ENCODE measurements at places on chromosomes 12 and 14.

GRCh38 chr12:89350260-89350629, 2.1 kb downstream of the DUSP6 start:
- no peak for DNase-seq

DNA sequence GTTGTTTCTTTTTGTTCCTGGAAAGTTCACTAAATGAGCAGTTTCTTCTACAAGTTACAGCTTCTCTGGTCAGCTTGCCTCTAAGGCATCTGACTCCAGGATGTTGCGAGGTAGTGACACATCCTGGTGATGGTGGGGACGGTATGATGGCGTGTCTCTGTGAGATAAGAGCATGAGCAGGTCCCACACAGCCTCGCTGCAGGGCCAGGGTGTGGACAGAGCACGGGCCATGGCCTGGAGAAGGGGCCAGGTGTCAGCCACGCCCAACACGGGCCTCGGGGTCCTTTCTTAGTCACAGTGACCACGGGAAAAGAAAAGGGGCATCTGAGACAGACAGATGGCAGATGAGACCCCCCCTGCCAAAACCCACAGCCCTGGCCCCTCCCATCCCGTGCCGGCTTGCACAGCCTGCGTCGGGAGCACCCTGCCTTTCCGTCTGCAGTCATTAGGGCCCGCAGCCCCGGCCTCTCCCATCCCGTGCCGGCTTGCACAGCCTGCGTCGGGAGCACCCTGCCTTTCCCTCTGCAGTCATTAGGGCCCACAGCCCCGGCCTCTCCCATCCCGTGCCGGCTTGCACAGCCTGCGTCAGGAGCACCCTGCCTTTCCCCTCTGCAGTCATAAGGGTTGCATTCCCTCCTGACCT, 79.3 kb upstream of the DYNC1H1 start:
- no peak for DNase-seq

DNA sequence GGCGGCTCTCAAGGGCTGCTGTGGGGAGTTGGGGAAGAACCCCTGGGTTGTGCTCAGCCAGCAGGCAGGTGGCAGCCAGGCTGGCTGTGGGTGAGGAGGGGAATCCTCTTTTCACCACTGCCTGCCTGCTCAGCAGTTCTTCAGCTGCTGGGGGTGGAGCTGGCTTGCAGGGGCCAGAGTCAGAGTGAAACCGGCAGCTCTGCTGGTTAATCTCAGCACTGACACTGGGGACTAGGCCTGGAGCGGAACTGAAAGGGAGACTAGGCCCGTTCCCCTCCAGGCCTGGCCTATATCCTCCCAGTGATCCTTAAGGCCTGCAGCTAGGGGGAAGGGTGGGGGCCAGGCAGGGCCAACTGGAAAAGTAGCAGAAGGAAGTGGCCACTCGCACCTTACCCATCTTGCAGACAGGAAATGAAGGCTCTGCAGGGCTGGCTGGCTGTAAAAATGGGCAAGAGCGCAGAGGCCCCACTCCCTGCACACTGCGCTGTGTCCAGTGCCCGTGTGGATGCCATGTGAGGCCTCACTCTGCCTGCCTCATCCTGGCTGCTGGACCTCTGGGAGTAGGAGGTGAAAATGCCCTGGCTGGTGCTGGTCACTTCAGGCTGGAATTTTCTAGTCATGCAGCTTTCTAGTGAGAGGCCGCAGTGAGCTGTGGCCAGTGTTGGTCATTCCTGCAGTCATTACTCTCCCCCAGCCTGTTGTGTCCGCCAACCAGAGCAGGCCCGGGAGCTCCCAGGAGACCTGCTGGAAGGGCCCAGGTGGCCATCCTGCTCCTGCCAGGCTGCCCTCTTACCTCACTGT, 39.4 kb downstream of the SH2B3 start:
- DNase-seq = peak; percentile 95

DNA sequence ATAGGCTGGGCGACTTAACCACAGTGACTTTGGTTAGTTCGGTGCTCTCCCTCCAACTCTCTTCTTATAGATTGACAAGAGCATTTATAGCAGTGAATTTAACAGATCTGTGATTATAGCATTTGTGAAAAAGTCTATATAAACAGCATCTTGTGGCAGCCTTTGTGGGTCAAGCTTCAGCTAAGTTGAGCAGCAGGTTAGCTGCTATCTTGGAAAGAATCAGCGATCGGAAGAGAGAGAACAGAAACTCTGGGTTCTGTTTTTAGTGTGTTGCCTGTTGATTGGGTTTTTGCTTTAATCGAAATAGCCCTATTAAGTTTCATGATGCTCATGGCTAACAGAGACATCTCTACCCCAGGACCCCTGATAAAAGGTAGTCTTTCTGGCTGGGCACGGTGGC, 20.2 kb downstream of the EVL start:
- DNase-seq = no peak

- no peak for DNase-seq
These were observed 2.2 kb upstream of the YAF2 start for GRCh38 chr12:42240131-42240750.

DNA sequence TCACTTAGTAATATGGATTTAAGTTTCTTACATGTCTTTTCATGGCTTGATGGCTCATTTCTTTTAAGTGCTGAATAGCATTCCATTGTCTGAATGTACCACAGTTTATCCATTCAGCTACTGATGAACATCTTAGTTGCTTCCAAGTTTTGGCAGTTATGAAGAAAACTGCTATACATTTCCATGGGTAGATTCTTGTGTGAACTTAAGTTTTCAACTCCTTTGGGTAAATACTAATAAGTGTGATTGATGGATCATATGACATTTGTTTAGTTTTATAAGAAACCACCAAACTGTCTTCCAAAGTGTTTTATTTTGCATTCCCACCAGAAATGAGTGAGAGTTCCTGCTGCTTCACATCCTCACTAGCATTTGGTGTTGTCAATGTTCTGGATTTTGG, 119.2 kb downstream of the NAV3 start:
- no peak for DNase-seq

- no peak for DNase-seq
These were observed 6.4 kb upstream of the ZNF385A start for GRCh38 chr12:54390668-54391551.

DNA sequence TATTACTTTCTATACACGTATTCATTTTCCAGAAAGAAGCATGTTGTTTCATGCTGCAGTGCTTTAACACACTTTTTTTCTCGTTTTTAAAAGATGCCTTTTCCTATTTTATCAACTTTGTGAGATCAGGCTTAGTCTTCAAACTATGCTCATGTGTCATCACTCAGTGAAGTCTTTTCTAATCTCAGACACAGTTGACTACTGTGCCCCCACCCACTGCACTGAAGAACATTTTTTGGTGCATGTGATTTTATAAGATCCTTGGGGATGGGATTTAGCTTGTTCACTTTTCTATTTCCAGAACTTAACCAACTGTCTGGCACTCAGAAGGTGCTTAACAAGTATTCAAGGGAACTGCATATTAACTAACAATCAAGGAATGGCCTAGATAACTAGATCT, 85.5 kb downstream of the CDK17 start:
- DNase-seq = no peak

DNA sequence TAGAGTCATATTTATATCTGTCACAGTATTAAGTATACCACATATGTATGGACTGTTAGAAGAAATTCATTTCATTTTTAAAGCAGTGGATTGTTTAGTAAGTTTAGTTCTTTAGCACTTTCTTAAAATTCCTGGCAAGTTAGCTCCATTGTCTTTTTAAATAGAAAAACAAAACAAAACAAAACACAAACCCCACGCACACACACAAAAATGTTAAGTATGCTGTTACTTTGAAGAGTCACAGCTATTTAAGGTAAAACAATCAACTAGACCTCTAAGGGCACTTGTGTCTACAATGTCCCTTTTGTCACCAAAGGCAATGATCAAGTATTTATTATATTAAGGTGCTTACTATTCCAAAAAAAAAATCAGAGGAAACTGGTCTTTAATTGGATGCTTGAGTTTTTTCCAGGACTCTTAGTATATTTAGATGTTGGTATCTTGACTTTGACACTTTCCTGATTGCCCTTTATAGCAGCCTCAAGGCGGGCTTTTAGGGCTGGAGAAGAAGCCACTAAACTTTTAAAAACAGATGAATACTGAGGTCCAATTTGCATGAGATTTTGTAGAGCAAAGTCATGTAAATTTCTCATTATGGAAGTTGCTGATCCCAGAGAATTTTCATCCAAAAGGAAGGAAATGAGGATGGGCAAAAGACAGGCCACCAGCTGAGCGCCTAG, 85.5 kb upstream of the HECTD1 start:
- DNase-seq = no peak

- no peak for DNase-seq
These were observed 2.4 kb downstream of the GNG2 start for GRCh38 chr14:51862860-51863259.

GRCh38 chr12:105060715-105061378, 23.4 kb downstream of the ALDH1L2 start:
- no peak for DNase-seq

DNA sequence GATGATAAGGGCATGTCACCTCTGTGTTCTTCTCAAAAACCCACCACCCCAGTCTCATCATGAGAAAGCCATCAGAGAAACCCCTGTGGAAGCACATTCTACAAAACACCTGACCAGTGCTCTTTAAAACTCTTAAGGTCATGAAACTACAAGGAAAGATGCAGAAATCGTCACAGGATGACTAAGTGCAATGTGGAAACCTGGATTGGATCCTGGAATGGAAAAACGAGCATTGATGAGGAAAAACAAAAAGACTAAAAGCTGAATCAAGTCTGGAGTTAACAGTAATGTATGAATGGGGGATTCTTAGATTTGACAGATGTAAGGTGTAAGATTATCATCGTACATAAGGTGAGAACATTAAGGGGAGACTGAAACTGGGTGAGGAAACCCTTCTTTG, 211.0 kb downstream of the TBX5 start:
- no peak for DNase-seq

- DNase-seq = no peak
These were observed 22.8 kb upstream of the GARIN2 start for GRCh38 chr14:67166450-67166853.

- DNase-seq = no peak
These were observed 172.4 kb upstream of the NUDT4 start for GRCh38 chr12:93205361-93205760.

- DNase-seq = no peak
These were observed 43.9 kb downstream of the BHLHE41 start for GRCh38 chr12:26080911-26081310.

- DNase-seq = no peak
These were observed 8.5 kb upstream of the ARMH4 start for GRCh38 chr14:58160561-58160960.

GRCh38 chr12:91931111-91931510, 214.5 kb downstream of the BTG1 start:
- DNase-seq = no peak

DNA sequence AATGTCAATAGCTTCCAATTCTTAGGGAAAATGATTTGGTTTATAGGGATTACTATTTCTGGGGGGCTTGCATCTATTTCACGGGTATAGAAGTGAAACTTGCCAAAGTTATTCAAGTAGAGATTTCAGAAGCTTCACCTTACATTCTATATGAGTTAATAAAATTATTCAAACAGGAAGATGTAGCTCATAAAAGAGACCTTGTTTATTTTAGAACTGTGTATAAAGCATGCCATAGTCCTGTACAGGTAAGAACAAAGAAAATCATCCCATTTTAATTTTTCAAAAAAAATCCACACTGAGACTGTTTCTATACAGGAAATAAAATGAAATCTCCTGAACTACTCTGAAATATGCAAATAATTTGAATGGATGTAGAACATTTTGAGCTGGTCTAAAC, 834.7 kb downstream of the TRHDE start:
- DNase-seq = no peak

- no peak for DNase-seq
These were observed 66.4 kb upstream of the BMP4 start for GRCh38 chr14:54023027-54023426.

DNA sequence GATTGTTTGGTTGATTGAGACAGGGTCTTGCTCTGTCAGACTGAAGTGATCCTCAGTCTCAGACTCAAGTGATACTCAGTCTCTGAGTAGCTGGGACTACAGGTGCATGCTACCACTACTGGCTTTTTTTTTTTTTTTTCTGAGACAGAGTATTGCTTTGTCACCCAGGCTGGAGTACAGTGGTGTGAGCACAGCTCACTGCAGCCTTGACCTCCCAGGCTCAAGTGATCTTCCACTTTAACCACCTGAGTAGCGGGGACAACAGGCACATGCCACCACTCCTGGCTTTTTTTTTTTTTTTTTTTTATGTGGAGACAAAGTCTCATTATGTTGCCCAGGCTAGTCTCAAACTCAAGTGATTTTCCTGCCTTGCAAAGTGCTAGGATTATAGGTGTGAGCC, 31.8 kb downstream of the CPSF2 start:
- DNase-seq = no peak

GRCh38 chr12:884746-885414, 64.6 kb downstream of the RAD52 start:
- DNase-seq = no peak

GRCh38 chr14:91484186-91484585, 25.9 kb downstream of the PPP4R3A start:
- no peak for DNase-seq

GRCh38 chr12:64221651-64222008, 466 bp downstream of the KICS2 start:
- peak; percentile 92 for DNase-seq

GRCh38 chr14:47715330-47715729, 39.9 kb upstream of the MDGA2 start:
- no peak for DNase-seq

DNA sequence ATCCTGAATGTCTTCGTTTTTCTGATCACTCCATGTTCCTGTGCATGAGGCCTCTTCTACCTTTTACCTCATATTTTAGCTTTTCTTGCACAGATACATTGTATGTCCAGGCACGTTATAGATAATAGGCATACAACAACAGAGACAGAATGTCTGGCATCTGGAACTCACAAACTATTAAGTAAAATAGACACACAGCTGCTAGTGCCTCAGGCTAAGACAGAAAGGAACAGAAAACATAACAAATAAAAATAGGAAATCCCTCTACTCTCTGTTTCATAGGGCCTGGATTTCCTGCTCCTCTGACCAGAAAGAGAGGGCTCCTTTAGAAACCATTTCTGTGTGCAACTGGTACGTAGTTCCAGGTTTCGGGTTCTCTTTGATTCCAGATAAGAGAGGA, 48.6 kb downstream of the ATXN7L3B start:
- DNase-seq = no peak

- DNase-seq = no peak
These were observed 22.3 kb downstream of the PLEKHG3 start for GRCh38 chr14:64726585-64726890.

- DNase-seq = no peak
These were observed 80.2 kb downstream of the ELK3 start for GRCh38 chr12:96274331-96274730.

- DNase-seq = no peak
These were observed 39.7 kb upstream of the GZMB start for GRCh38 chr14:24673534-24674203.

- DNase-seq = peak; percentile 20
These were observed 27.8 kb upstream of the NFYB start for GRCh38 chr12:104165801-104166200.

GRCh38 chr12:12081836-12082497, 11.2 kb downstream of the BCL2L14 start:
- peak; percentile 87 for DNase-seq

GRCh38 chr12:80196419-80196818, 97.1 kb downstream of the OTOGL start:
- DNase-seq = no peak

All from vagina (tissue), 2 donors.